ENCODE measurements at places on chromosomes 4 and X. TPM values are rescaled to one million over a fixed set of nuclear protein-coding genes. Genes with fewer than 3 reads are reported as not detected.

DNA sequence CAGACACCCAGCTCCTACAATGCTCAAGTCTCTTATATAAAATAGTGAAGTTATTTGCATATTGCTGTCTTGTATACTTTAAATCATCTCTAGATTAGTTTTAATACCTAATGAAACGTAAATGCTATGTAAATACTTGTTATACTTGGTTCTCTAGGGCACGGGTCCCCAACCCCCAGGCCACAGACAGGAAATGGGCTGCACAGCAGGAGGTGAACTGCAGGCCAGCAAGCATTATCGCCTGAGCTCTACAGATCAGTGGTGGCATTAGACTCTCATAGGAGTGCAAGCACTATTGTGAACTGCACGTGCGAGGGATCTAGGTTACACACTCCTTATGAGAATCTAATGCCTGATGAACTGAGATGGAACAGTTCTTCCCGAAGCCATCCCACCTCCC, 395.9 kb upstream of the EMCN start:
- no peak for DNase-seq

- no peak for DNase-seq
These were observed 486.4 kb upstream of the RPS6KA3 start for GRCh38 chrX:20753076-20753475.

GRCh38 chrX:126701380-126701779, 118.1 kb upstream of the PRR32 start:
- DNase-seq = no peak

DNA sequence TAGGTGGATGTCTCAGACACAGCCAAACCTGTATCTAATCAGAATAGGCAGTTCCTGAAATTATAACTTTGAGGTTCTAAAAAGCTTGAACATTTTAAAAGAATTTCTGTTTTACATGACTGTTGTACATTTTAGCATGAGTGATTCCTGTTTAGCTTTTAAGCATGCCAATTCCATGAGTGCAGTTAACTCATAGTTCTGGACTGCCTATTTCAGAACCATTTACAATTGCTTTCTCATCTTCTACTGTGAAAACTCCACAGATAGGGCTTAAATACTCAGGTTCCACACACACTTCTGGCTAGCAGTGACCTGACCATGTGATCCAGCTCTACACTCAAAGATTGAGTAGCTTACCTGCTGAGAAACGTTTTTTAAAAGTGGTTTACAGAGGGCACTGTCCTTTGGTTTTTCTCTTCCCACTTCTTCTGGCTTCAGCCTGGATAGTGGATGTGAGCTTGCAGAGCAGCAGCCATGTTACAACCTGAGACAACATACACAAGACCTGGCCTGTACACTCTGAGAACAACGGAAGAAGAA, 280.8 kb downstream of the ANKRD50 start:
- no peak for DNase-seq

- DNase-seq = no peak
These were observed 40.8 kb downstream of the STK26 start for GRCh38 chrX:132063862-132064261.

- DNase-seq = no peak
These were observed 31.7 kb downstream of the RNF175 start for GRCh38 chr4:153728151-153728550.

GRCh38 chr4:32207456-32207855, 1487.3 kb downstream of the PCDH7 start:
- no peak for DNase-seq

DNA sequence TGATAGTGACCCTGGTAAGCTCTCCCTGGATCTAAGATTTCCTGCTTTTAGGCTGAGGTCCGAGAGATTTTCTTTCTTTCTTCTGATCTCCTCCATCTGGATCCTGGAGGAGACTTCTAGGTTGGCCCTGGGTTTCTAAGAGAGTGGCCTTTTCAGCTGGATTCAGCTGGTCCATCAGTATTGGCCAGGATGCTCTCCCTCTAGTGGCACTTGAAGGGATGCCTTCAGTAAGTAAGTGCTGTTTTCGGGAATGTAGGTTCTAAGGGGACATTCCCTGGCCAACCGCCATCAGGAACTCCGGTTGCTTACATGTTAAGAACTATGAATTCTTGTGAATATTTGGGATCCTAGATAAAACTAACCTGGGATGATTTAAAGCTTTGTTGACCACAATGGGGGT, 56.9 kb downstream of the SERTM2 start:
- DNase-seq = no peak

DNA sequence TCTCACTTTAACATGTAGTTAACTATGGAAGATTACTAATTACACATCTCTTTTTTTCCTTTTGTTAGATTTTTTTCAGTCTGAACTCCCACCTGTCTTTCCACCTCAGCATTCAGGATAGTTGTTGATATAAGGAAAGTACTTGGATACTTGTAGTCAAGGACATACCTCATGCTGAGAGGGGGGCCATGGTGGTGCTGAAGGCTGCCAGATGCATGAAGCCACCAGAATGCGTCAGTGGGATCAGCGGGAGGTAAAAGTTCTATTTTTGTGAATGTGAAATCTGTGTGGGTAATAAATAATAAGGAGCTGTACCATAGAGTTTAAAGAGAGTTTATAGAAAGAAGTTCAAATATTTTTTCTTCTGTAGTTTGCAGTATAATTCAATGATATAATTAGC, 13.1 kb upstream of the NDST4 start:
- DNase-seq = no peak

GRCh38 chr4:83146841-83147240, 32.3 kb upstream of the PLAC8 start:
- DNase-seq = no peak

DNA sequence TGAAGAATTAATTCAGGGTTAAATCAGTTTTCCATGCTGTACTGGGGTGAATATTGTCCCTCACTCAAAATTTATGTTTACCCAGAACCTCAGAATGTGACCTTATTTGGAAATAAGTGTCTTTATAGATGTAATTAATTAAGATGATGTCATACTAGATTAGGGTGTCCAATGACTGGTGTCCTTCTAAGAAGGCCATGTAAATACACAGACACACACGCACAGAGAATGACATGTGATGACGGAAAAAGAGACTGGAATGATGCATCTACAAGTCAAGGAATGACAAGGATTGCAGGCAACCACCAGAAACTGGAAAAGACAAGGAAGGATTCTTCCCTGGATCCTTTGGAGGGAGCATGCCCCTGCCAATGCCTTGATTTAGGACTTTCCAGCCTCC, 84.6 kb upstream of the GPR34 start:
- DNase-seq = no peak

- no peak for DNase-seq
These were observed 23.6 kb upstream of the SMPX start for GRCh38 chrX:21781525-21781924.

GRCh38 chr4:7843831-7844593, 95.6 kb downstream of the AFAP1 start:
- peak; percentile 56 for DNase-seq

DNA sequence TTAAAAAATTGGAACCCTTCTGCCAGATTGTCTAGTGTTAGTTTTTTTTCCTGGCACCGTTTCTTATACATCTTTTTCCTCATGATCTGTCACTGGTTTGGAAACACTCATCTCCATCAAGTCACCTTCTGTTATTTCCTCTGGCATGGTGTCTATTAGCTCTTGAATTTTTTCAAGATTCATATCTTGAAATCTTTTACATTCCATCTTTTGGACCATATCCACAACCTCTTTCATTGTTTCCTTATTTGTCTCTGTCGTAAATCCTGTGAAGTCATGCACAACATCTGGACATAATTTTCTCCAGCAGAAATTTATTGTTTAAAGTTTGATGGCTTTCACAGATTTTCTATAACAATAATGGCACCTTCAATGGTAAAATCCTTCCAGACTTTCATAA, 10.2 kb upstream of the TMEM185A start:
- no peak for DNase-seq

- no peak for DNase-seq
These were observed 104.9 kb downstream of the SLIT2 start for GRCh38 chr4:20356565-20356964.

GRCh38 chr4:151165205-151166000, 66.0 kb downstream of the RPS3A start:
- DNase-seq = no peak

DNA sequence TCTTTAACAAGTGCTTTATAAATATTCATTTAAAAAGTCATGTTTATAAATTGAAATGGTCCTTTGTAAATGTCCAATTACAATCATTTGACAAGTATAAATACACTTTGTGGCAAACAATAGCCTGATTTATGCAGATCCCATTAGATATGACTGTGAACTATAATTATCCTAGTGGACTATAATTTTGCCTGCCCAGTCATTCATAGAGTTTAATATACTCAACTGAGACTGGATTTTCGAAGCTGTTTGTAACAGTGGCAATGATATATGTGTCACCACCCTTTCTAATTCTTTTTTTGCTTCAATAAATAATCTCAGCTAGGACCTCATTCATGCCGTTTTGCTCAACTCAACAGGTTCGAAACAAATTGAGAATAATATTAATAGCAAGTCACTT, 732.0 kb downstream of the PCDH18 start:
- no peak for DNase-seq

- DNase-seq = no peak
These were observed 9.4 kb upstream of the CPLX1 start for GRCh38 chr4:835148-836002.

DNA sequence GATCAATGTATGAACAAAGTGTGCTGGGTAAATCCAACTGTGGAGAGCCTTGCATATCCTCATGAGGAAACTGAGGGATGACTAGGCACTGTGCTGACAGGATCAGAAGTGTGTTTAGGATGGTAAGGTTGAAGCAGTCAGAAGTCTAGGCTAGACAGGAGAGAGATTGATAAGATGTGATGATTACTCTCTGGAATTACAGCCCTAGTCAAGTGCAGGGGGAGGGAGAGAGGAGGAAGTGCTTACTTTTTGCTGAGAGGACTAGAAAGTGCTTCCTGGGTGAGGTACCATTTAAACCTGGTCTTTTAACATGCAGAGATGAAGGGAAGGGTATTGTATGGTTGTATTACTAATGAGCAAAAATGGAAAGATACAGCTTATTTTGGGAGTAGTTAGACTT, 23.7 kb downstream of the FHIP1A start:
- DNase-seq = no peak

GRCh38 chr4:128381748-128382559, 94.3 kb upstream of the PGRMC2 start:
- no peak for DNase-seq

DNA sequence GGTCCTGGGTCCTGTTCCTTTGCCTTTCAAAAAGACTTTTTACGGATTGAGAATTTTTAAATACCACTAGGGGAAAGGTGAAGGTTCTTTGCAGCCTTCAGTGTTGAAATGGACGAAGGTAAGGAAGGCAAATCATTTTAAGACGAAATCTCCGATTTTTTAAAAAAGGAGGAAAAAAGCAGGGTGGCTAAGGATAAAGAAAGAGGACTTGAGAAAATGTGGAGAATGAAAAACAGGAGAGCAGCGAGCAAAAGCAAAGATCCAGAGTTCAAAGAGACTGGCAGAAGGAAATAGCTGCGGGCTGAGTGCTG, 314 bp downstream of the EPHA5 start:
- DNase-seq = no peak

DNA sequence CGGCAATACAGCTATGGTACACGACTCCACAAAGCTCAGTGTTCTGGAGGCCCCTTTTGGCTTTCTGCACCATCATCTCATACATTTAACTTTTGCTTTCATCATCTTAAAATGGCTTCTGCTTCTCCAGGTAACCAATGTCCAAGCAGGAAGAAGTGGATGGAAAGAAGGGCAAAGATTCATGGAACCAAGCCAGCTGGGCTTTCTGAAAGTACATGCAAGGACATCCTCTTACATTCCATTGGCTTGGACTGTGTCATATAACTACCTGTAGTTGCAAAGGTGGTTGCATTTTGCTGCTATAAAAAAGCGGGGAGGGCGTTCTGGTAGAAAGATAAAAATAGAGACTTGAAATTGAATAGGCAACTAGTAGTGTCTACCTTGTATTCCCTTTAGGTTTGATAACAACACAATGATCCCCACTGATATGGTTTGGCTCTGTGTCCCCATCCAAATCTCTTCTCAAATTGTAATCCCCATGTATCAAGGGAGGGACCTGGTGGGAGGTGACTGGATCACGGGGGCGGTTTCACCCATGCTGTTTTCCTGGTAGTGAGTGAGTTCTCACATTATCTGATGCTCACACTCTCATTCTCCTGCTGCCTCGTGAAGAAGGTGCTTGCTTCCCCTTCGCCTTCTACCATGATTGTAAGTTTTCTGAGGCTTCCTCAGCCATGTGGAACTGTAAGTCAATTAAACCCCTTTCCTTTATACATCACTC, 6.7 kb upstream of the FHIP1A start:
- no peak for DNase-seq

- no peak for DNase-seq
These were observed 38.6 kb downstream of the TRIM2 start for GRCh38 chr4:153242839-153243324.

GRCh38 chr4:102869569-102870197, 891 bp downstream of the CISD2 start:
- DNase-seq = no peak

GRCh38 chr4:114701491-114701890, 102.9 kb downstream of the UGT8 start:
- DNase-seq = no peak

DNA sequence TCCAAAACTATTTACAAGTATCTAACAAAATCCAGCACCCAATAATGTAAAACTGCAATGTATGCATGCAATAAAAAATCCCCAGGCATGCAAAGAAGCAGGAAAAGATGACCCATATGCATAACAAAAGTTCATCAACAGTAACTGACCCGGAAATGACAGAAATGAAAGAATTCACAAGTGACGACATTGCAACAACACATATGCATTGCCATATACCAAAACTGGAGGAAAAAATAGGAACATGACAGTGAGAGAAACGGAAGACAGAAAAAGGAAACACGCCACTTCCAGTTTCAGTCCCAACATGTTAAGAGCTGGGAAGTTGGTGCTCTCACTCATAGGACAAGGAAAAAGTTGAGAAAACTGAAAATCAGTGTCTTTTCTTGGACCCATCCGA, 154.6 kb downstream of the EVC2 start:
- DNase-seq = no peak

GRCh38 chrX:140501940-140502468, 2.9 kb downstream of the SOX3 start:
- no peak for DNase-seq

GRCh38 chr4:71524756-71525155, 185.9 kb downstream of the SLC4A4 start:
- no peak for DNase-seq

The NWD2 gene
- total RNA-seq = under 0.01 TPM

The TRAM1L1 gene
- total RNA-seq = 0.27 TPM

The SULT1B1 gene
- 0.27 TPM for total RNA-seq

The CDKL2 gene
- 0.27 TPM for total RNA-seq

The SMIM43 gene
- total RNA-seq = under 0.01 TPM

The MCF2 gene
- total RNA-seq = under 0.01 TPM

The LDOC1 gene
- 8.1 TPM for total RNA-seq

The NEXMIF gene
- under 0.01 TPM for total RNA-seq

The CCDC110 gene
- total RNA-seq = not detected

The IL2RG gene
- total RNA-seq = 119 TPM

The MUC7 gene
- total RNA-seq = not detected

The HPGDS gene
- total RNA-seq = 7.3 TPM

The TGIF2LX gene
- not detected for total RNA-seq

The CPZ gene
- total RNA-seq = not detected

The PSAPL1 gene
- not detected for total RNA-seq

The DHX15 gene
- 96.4 TPM for total RNA-seq

The PPP2R2C gene
- under 0.01 TPM for total RNA-seq

The LEF1 gene
- 4.3 TPM for total RNA-seq

The ESX1 gene
- not detected for total RNA-seq

The SPANXN1 gene
- not detected for total RNA-seq

The SLC34A2 gene
- total RNA-seq = not detected

The SSX4 gene
- total RNA-seq = not detected

The FRAS1 gene
- total RNA-seq = under 0.01 TPM
